ENCODE measurements at places on chromosomes 5 and 9. TPM values are rescaled to one million over a fixed set of nuclear protein-coding genes. Genes with fewer than 3 reads are reported as not detected.
A peak's percentile ranks its signal among the peaks of the same experiment; 100 is the strongest.

The PCDHA13 gene
- 2.1 TPM for total RNA-seq

The CD180 gene
- total RNA-seq = not detected

- DNase-seq = no peak
- H3K27me3 ChIP-seq = no peaks in the 10 kb centered on the region
- H3K36me3 ChIP-seq = no peaks in the 10 kb centered on the region
- H3K4me1 ChIP-seq = peaks cover 4% of the 10 kb centered on the region
These were observed 234.4 kb upstream of the GAS1 start for GRCh38 chr9:87181670-87182069.

DNA sequence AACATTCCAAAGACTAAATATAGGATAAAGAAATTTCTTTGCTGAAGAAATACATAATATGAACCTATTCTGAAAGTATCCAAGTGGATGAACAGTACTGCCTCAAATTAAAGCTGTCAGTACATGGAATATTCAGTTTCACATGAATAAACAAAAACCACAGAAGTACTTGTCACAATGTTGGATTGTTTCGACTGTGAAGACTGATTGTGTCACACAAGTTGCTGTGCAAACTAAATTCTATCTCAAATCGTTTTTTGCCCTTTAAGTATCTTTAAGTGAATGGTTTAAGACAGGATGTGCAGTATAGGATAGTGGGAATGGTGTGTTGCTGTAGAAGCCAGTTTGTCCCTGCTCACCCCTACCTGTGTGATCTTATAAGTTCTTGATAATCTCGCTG, 137.4 kb upstream of the OTULINL start:
- no peak overlapping the region for H3K27ac ChIP-seq
- no peaks in the 10 kb centered on the region for H3K36me3 ChIP-seq
- no peaks in the 10 kb centered on the region for H3K27me3 ChIP-seq
- no peak for DNase-seq
- H3K4me1 ChIP-seq = peaks cover 15% of the 10 kb centered on the region

- DNase-seq = peak; percentile 89
- no peak overlapping the region for H3K4me3 ChIP-seq
- no peak overlapping the region for H3K27ac ChIP-seq
- H3K36me3 ChIP-seq = no peaks in the 10 kb centered on the region
These were observed 153.8 kb upstream of the FST start for GRCh38 chr5:53326424-53327153.

DNA sequence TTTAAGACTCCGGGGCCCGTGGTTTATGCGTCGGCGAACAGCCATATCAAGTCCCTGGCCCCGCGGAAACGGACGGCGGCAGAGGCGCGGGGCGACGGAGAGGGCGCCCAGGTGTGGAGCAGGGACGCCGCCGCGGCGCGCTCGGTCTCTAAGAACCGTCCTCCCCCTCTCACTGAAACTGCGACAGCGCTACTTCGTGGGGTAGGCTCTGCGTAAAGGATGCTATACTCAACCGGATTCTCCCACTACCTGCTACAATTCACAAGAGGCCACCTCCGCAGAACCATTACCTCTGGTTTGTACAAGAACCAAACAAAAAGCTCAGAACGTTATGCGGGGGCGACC, 404 bp downstream of the MRNIP start:
- H3K4me3 ChIP-seq = peak overlapping the region; percentile 81
- peaks cover 5% of the 10 kb centered on the region for H3K36me3 ChIP-seq
- no peaks in the 10 kb centered on the region for H3K27me3 ChIP-seq
- peaks cover 10% of the 10 kb centered on the region for H3K4me1 ChIP-seq
- DNase-seq = peak; percentile 23
- H3K27ac ChIP-seq = peak overlapping the region; percentile 67

DNA sequence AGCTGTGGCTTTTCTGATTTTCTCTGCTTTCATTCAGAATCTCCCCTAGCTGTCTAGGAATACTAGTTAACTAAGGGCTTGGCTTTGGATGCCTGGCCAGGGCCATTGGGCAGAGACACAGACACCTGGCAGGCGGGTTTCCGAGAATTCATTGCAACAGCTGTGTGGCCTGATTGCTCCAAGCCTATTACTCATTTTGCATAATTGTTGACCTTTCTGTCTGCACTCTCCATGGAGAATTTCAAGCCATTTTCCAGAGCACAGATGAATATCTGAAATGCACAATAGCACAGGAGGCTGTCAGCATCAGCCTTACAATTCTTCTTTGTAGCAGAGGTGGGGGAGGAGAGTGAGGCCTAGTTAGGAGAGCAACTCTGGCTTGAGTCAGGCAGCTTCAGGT, 310.5 kb downstream of the DMAC1 start:
- no peak overlapping the region for H3K4me3 ChIP-seq
- H3K4me1 ChIP-seq = no peaks in the 10 kb centered on the region
- H3K27me3 ChIP-seq = no peaks in the 10 kb centered on the region
- no peaks in the 10 kb centered on the region for H3K36me3 ChIP-seq
- DNase-seq = peak; percentile 16

- no peaks in the 10 kb centered on the region for H3K27me3 ChIP-seq
- DNase-seq = no peak
- H3K36me3 ChIP-seq = no peaks in the 10 kb centered on the region
- no peak overlapping the region for H3K27ac ChIP-seq
- no peak overlapping the region for H3K4me3 ChIP-seq
These were observed 61.2 kb upstream of the GCNT4 start for GRCh38 chr5:75113354-75114113.
